Inflammatory macrophage treated with lipopolysaccharide for 4 hours (primary cell): ENCODE measurements at places on chromosomes 12 and 14.
A peak's percentile ranks its signal among the peaks of the same experiment; 100 is the strongest.

DNA sequence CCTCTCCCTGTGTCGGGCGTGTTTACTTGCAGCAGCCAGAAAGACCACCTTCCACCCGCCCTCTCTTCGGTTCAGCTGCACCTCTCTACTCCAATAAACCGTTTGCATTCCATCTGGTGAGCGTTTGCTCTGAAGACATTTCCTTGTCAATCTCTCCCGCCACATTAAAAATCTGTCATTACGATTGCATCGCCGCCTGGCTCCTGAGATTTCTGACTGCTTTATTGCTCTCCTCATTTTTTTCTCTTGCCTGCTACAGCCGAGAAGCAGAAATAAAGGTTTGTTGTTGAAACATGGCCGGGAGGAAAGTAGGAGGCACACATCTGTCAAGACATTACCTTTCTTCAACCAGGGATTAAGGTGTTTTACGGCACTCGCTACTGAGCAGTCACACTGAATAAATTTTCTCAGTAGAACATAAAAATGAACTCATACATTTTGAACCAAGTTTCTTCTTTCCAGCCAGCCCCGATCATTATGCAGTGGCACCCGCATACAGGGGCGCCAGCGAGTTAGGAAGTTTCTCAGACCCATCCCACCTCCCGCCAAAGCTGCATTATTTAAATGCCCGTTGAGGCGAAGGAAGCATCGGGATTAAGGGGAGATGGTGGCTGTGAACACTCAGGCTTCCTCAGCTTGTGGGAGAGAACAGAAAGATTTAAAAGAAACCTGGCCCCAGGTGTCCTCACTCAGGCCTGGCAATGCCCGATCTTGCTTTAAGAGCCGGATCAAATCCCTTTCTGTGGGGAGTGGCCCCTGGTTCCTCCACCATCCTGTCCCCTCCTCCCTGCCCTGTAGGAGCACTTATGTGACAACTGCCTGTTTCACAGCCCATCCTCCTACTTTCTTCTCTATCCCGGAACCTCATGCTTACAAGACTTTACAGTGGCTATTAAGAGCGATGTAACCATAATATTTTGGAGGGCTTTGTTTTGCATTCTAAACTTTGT lies 1108.9 kb downstream of the BCL11B start:
- no peak for DNase-seq

DNA sequence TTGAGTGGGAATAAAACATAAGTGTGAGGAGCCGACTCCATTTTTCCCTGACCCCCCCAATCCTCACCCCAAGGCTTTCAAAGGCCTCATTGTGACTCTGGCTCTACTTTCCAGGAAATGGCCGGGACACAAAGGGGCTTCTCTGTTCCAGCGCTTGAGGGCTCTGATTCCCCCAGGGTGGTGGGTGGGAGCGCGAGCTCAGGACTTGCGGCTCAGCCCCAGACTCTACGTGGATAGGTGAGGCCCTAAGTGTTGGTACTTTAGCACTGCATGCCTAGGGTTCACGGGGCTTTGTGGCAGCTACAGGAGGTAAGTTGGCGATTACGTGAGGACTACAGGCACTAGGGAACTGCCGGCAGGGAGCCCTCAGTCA lies 553 bp downstream of the CNPY2 start:
- DNase-seq = no peak

GRCh38 chr12:129701631-129702101 lies 202.2 kb downstream of the TMEM132D start:
- DNase-seq = no peak

DNA sequence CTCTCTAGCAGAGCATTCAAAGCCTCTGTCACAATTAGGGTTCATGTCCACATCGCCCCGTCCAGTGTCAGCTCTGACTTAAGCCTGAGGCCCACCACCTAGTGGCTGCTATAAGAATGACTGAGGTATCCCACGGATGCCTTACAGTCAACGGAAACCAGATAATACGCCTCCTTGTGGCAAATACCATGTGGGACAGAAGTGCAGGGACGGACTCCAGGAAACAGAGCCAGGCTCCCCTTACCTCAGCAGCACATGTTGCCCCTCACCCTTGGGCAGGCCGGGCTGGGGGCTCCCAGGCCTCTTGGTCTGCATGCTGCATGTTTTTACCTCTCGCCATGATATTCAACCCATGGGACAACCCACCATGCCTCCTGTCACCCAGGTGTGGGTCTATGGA lies 86.3 kb downstream of the VWF start:
- peak; percentile 86 for DNase-seq

DNA sequence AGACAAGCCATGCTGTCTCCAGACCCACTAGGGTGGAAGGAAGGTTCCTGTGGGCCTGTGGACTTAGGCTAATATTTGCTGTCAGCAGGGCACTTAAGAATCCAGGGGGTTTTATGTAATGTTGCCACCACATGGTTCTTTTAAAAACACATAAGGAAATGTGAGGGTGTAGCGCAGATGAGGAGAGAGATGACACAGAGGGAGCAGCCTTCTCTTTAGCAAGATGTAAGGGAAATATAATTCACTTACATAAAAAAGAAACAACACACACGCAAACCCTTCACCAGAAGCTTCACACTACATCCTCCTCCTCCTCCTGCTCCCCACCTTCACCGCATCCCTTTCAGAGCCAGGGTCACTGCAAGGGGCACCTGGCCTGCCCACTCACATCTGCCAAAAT lies 4.9 kb upstream of the PIP4K2C start:
- DNase-seq = no peak

GRCh38 chr14:80475074-80475473 lies 263.8 kb upstream of the DIO2 start:
- no peak for DNase-seq

DNA sequence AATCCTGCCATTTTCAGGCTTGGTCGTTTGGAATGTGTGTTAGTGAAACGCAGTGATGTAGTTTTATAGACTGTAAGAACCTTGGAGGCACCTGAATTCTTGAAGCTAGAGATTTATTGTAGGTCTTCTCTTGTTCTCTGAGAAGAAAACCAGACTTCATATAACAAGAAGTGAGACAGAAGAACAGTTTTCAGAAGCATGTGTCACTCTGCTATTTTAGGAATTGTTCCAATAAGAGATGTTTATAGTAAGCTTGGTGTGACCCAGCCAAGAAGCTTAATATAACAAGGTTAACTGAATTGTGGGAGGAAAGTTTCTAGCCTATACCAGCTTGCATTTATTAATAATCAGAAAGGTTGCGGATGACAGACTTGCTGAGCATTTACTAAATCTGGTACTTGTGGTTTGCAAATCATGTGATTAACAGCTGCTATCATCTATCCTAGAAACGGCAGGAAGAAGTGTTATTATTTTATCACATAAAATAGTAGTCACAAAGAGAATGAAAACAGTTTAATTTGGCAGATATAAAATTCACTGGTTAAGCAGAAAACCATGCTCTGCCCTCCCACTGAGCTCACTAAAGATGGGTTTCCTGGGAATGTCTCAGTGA lies 49.2 kb upstream of the BCAT1 start:
- DNase-seq = peak; percentile 10

- DNase-seq = no peak
Observed at GRCh38 chr12:76033081-76034011, 1.8 kb upstream of the PHLDA1 start.
